ENCODE measurements at places on chromosomes 3 and 15. TPM values are rescaled to one million over a fixed set of nuclear protein-coding genes. Genes with fewer than 3 reads are reported as not detected.

- no peaks in the 10 kb centered on the region for H3K27me3 ChIP-seq
- H3K4me1 ChIP-seq = peaks cover 32% of the 10 kb centered on the region
- H3K36me3 ChIP-seq = no peaks in the 10 kb centered on the region
- H3K4me3 ChIP-seq = peak overlapping the region; percentile 11
Measured at GRCh38 chr3:31959951-31960792, 20.9 kb downstream of the OSBPL10 start.

DNA sequence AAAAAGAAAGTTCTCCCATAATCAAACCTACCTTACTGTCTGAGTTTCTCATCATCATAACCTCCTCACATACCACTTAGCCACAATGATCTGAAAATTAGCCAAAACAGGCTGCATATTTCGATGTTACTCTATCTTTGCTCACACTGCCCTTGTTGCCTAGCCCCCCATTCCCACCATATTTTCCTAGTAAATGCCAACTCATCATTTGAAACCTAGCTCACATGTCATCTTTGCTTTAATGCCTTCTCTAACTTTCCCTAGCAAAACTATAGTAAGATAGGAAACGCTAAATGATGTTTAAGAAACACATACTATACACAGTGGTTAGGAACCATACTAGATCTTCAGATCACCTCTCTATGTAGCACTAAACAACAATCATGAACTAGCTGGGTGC, 64.9 kb downstream of the INO80 start:
- DNase-seq = no peak
- no peaks in the 10 kb centered on the region for H3K4me1 ChIP-seq
- H3K27ac ChIP-seq = no peak overlapping the region

- DNase-seq = no peak
- no peaks in the 10 kb centered on the region for H3K27me3 ChIP-seq
- no peaks in the 10 kb centered on the region for H3K4me1 ChIP-seq
Measured at GRCh38 chr3:76405196-76405595, 619.8 kb upstream of the ZNF717 start.

DNA sequence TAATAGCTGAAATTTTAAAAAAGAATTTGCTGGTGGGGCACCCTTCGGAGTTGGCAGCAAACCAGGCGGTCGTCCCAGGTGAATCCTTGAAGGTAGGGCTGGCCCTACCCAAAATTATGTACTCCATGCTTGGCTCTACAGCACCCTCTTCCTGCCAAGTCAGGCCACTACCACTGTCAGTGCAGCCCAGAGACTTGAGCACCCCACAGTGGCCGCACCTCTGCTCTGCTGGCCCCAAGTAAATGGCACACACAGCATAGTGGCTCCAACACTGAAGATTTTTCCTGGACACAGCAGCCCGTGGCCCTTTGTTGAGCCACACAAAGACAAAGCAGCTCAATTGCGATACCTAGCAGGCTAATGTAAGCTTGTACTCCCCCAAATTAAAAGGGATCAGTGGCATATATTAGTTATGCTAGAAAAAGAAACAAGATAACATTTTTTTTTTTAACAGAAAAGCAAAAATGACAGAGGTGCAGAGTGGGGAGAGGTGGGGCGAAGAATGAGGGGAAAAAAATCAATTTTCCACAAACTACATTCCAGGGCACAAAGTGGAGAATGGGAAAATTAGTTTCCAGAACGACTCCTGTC, 250.5 kb downstream of the UACA start:
- H3K36me3 ChIP-seq = peaks cover 11% of the 10 kb centered on the region
- no peak overlapping the region for H3K4me3 ChIP-seq
- peaks cover 2% of the 10 kb centered on the region for H3K27me3 ChIP-seq
- peaks cover 34% of the 10 kb centered on the region for H3K4me1 ChIP-seq
- DNase-seq = no peak

- H3K36me3 ChIP-seq = no peaks in the 10 kb centered on the region
- no peak overlapping the region for H3K27ac ChIP-seq
- peaks cover 53% of the 10 kb centered on the region for H3K4me1 ChIP-seq
- DNase-seq = no peak
- H3K27me3 ChIP-seq = no peaks in the 10 kb centered on the region
- no peak overlapping the region for H3K4me3 ChIP-seq
Measured at GRCh38 chr3:192848371-192849233, 69.1 kb downstream of the MB21D2 start.

DNA sequence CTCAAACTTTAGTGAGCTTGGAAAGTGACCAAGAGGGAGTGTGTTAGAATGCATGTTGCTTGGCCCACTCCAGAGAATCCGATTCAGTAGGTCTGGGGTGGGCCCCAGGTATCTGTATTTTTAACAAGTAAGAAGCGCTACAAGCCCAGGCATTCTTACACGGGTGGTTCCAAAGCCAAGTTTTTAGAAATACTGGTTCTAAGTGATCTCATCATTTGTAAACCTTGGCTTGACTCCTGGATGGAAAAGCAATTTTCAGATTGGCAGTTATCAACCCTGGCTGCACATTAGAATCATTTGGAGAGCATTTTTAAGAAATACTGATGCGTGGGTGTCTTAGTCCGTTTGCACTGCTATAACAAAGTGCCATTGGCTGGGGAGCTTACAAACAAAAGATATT, 27.3 kb upstream of the ST8SIA2 start:
- no peaks in the 10 kb centered on the region for H3K36me3 ChIP-seq
- H3K4me1 ChIP-seq = peaks cover 25% of the 10 kb centered on the region
- no peak overlapping the region for H3K27ac ChIP-seq
- DNase-seq = no peak
- peaks cover 3% of the 10 kb centered on the region for H3K27me3 ChIP-seq

GRCh38 chr15:28023422-28023821, 75.7 kb downstream of the OCA2 start:
- no peak overlapping the region for H3K4me3 ChIP-seq
- H3K27me3 ChIP-seq = no peaks in the 10 kb centered on the region

- DNase-seq = peak; percentile 48
- no peak overlapping the region for H3K4me3 ChIP-seq
- H3K27ac ChIP-seq = no peak overlapping the region
Measured at GRCh38 chr15:70339571-70340493, 242.1 kb upstream of the TLE3 start.

GRCh38 chr3:180918542-180918941, 6.1 kb downstream of the FXR1 start:
- peaks cover 17% of the 10 kb centered on the region for H3K36me3 ChIP-seq
- no peak overlapping the region for H3K27ac ChIP-seq
- H3K27me3 ChIP-seq = no peaks in the 10 kb centered on the region
- no peak overlapping the region for H3K4me3 ChIP-seq
- no peak for DNase-seq

GRCh38 chr3:71129611-71130431, 453.7 kb downstream of the FOXP1 start:
- H3K27ac ChIP-seq = peak overlapping the region; percentile 96
- H3K27me3 ChIP-seq = no peaks in the 10 kb centered on the region
- H3K36me3 ChIP-seq = peaks cover 1% of the 10 kb centered on the region
- H3K4me3 ChIP-seq = peak overlapping the region; percentile 94
- DNase-seq = no peak

DNA sequence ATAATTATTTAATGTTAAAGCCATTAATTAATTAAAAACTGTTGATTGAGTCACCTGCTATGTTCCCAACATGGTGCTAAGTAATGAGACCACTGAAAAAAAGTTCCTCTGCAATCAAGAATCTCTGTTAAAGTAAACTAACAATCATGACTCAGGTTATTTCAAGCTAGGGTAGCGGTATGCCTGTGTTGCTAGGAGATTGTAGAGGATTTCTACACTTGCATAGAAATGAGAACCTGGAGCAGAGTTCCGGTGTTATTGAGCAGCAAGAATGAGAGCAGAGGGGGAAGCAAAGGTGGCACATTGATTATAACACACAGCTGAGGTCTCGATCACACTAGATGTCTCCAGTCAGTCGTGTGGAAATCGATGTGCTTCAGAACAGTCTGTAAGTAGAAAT, 41.4 kb downstream of the C3orf85 start:
- H3K27me3 ChIP-seq = no peaks in the 10 kb centered on the region
- H3K4me3 ChIP-seq = no peak overlapping the region
- no peaks in the 10 kb centered on the region for H3K36me3 ChIP-seq
- H3K27ac ChIP-seq = no peak overlapping the region
- peaks cover 10% of the 10 kb centered on the region for H3K4me1 ChIP-seq
- DNase-seq = no peak

- H3K4me1 ChIP-seq = no peaks in the 10 kb centered on the region
- H3K27me3 ChIP-seq = no peaks in the 10 kb centered on the region
- H3K4me3 ChIP-seq = no peak overlapping the region
- DNase-seq = no peak
- peaks cover 2% of the 10 kb centered on the region for H3K36me3 ChIP-seq
- no peak overlapping the region for H3K27ac ChIP-seq
Measured at GRCh38 chr3:47491777-47492176, 16.0 kb upstream of the SCAP start.

EOGT gene
- 4.5 TPM for total RNA-seq

MOBP gene
- total RNA-seq = not detected

TMEM45A gene
- 9.6 TPM for total RNA-seq

RTP3 gene
- total RNA-seq = not detected

GPR156 gene
- total RNA-seq = 0.45 TPM

PDZRN3 gene
- total RNA-seq = 58.6 TPM

CD200 gene
- total RNA-seq = 11.9 TPM

CFAP91 gene
- total RNA-seq = 2.1 TPM
